ENCODE measurements at places on chromosomes 2 and 18. TPM values are rescaled to one million over a fixed set of nuclear protein-coding genes. Genes with fewer than 3 reads are reported as not detected.

The PKDCC gene
- polyA plus RNA-seq = 117 TPM

The ARL4C gene
- polyA plus RNA-seq = 2.2 TPM

The SRD5A2 gene
- polyA plus RNA-seq = not detected

The KLHL14 gene
- 1.3 TPM for polyA plus RNA-seq

The TMEM247 gene
- not detected for polyA plus RNA-seq

The ITGAV gene
- 53.4 TPM for polyA plus RNA-seq

DNA sequence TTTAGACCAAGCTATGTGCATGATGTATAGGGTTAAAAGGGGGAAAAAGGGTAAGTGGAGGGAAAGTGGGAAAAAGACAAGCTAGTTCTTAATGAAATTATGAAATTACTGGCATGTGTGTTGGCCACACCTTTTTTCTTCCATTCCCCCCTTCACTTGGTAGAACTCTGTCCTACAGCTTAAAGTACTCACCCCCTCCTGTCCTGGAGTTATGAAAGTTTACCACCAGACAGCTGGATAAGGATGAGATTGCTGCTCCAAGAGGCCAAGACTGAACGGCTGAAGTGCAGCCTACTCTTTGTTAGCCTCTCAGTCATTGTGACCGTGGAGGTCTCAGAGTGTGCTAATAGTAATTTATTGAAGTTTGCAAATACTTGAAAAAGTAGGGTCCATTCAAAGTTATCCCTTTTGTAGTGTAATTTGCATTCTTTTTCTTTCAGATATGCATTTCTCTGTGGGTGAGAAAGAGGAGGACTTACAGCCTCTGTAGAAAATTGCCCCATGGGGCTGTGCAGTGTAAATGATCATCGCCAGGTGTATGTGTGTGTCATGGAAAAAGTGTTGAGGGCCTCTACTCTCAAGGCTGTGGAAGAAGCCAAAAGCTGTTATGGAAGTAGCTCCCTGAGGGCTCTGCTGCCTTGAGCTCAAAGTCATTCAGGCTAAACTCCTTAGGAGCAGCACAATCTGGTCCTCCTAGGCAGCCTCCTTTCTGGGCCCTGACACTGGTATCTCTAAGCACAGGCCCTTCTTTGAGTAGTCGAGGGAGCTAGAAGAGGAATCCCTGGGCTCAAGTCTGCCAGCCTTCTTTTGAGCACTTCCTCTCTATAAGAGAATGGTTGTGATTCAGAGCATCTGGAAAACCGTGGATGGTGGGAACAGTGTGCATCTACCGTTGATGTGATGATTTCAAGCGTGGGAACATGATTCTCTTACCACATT lies 46.2 kb downstream of the LHCGR start:
- no peak for DNase-seq

- DNase-seq = no peak
Observed at GRCh38 chr2:236932831-236933361, 152.8 kb upstream of the COPS8 start.

DNA sequence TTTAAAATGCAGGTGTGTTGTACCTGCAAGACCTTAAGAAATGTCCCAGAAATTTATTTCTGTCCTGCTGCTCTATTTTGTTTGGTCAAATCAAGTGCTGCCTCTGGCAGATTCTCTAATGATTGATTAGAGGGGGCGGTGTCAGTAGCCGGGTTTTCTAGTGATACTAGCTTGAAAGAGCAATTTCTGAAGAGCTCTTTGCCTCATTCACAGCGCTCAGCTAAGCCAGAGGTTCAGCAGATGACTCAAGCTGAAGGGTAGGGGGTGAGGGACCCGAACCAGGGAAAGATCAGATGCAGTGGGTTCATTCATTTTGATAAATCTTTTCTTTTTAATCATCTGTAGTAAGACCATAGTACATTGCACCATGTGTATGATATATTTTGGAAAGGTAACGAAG lies 15.0 kb downstream of the ZBTB7C start:
- DNase-seq = no peak

DNA sequence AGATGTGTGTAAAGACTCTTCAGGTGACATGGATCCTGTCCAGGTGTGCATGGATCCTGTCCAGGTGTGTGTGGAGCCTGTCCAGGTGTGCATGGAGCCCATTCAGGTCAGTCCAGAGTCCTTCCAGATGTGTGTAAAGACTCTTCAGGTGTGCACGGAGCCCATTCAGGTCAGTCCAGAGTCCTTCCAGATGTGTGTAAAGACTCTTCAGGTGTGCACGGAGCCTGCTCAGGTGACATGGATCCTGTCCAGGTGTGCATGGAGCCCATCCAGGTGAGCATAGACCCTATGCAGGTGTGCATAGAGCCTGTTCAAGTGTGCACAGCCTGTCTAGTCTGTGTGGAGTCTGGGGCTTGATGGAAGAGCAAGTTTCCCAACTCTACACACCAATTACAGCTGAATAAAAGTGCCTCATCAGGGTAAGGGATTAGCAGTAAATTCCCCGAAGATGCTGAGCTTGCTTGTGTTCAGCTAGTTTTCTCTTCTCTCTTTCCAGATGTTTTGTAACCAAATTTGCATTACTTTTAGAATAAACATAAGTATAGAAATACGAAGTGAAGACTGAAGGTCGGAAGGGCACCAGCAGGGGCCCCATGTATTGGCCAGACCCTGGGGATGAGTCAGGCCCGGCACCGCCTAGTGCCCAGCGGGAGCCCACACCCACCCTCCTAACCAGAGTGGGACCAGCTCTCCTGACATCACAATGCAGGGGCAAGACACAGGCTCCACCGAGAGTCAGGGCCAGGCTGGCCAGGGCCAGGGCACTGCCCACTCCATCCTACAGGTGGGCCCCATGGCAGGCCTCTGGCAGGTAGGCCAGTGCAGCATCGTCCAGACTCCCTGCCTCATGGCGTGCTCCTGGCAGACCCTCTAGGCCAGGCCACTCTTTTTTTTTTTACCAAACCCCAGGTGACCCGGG lies 38.6 kb upstream of the GPC1 start:
- DNase-seq = peak; percentile 3

DNA sequence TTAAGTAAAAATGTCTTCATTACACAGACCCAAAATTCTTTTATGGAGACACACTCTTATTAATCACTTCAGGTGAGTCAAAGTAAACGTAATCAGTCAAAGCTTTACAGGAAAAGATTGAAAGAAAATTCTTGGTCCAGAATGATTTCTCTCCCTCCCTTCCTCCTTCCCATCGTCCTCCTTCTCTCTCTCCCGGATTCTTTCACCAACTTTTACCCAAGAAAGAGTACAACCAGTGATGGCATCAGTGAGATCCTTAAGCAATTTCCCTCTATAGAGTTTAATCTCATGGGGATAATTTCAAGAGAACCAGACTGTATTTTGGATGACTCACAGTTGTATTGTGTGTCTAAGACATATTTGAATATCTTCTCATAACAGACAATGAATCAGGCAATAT lies 258.1 kb downstream of the ALK start:
- no peak for DNase-seq

GRCh38 chr2:240881913-240882312 lies 13.3 kb downstream of the AGXT start:
- no peak for DNase-seq

GRCh38 chr2:54490863-54491262 lies 34.7 kb downstream of the SPTBN1 start:
- DNase-seq = no peak

DNA sequence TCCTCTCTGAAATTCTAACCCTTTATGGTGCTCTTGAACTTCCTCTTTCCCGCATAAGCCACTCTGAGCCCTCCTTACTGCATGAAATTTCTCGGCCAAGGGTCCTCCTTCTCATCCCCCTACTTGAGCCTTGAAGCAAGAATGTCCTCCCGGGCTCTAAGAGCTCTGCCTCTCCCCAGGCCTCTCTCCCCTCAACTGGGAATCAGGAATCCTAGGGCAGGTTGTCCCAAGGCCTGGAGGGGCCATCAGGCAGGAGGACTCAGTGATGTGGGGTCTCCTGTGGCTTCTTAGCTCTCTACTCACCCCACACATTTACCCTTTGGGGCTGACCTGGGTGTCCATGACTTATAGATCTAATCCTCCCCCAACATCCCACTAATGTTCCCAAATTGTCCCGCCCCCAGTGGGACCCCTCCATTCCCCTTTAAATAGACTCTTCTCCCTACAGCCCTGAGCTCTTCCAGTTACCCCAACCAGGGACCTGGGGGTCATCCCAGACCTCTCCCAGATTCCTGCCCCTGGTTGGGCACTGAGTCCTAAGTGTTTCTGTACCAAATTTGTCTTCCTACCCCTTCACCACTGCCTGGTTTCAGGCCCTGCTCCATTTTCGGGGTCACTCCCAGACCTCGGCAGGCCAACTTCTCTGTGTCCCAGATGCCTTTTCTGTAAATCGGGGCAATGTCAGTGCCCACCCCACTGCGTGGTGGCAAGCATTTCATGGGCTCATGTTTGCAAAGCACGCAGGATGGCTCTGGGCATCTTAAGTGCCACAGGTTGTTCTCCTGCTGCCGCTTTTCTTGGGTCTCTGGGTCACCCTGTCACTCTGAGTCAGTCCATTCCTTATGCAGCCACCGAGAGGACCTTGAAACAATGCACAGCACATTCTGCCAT lies 171.2 kb downstream of the ASB1 start:
- no peak for DNase-seq

GRCh38 chr2:181411105-181411849 lies 45.9 kb upstream of the ITGA4 start:
- DNase-seq = no peak

- DNase-seq = no peak
Observed at GRCh38 chr18:22624176-22624575, 206.5 kb upstream of the CTAGE1 start.

DNA sequence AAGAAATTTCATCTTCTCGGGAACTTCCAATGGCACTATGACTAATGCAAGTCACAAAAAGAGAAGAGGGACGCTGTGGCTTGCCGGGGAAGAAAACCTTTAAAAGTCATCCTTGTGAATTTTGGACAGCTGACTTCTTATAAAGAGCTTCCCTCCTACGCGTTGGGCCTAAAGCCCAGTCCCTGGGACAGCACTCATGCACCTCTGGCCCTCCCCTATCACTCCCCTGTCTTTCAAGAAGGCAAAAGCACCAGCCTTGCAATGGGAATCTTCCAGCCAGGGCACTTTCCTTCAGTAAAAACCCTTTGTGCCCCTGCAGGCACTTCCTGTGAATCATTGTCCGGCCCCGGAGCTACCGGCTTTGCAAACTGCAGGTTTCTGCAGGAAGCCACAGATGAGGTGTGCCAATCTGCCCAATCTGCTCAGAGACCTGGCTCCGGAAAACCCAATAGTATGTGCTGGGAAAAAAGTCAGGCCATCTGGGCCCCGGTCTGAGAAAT lies 7.1 kb downstream of the MREG start:
- no peak for DNase-seq

GRCh38 chr2:200243441-200243840 lies 63.1 kb upstream of the SPATS2L start:
- no peak for DNase-seq

Measured in ovary (tissue), 10 donors.